ENCODE measurements at places on chromosomes 2 and 18.

DNA sequence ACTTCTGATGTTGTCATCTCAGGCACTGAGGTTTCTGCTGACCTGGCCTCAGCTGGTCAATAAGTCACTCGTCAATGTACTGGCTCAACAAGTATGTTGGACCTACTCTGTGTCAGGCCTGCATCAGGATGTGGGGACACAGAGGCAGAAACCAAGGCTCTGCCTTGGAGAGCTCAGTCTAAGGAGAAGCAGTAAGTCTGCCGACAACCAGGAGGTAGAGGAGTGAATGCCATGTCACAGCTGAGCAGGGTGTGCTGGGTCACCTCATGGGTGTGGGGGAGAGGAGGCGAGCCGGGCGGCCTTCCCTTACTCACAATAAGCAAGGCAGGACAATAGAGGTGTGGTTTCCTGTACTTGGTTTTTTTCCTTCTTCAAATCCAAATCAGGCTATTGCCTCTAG, 75.8 kb downstream of the COLEC12 start:
- no peak for DNase-seq

GRCh38 chr2:181111059-181111458, 130.7 kb downstream of the UBE2E3 start:
- no peak for DNase-seq

- DNase-seq, result no peak
These were observed 498.6 kb downstream of the TXNL1 start for GRCh38 chr18:56139792-56140254.

- no peak for DNase-seq
These were observed 922.0 kb upstream of the NRXN1 start for GRCh38 chr2:51953931-51954330.

- no peak for DNase-seq
These were observed 84.5 kb downstream of the TMEM18 start for GRCh38 chr2:592737-593136.

GRCh38 chr2:70717431-70718038, 50.5 kb downstream of the ADD2 start:
- DNase-seq, result no peak

DNA sequence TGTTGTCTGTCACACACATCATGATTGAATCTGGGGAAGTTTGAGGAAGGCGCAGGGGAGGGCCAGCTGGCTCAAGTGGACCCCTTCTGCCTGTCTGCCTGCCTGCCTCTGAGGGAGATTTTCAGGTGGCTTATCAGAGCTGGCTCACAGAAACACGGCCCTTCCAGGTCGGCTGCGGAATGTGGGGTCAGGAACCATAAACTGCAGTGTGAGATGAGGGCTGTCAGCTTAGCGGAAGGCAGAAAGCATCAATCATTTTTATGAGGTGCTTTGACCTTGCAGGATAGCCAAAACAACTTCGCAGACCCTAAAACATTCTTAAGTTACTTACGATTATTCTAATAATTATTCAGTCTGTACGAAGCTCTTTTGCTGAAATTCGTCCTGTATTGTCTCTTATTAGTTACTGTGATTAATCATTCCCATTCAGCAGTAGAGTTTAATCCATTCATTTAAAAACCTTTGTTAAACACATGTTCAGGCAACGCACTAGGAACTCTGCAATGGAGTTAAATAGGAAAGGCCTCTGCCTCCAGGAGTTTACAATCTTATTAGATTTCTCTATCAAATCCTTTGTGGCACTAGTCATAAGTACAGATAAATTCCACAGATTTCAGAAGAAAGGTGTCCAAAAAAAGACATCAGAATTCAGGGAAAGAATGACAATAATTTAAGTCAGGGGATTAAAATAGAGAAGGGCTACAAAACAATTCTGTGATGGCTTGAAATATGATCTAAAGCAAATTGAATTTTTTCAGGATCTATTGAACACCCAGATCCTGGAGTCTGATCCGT, 371.6 kb downstream of the HRH4 start:
- DNase-seq, result no peak

GRCh38 chr2:9846554-9846953, 3.3 kb downstream of the TAF1B start:
- no peak for DNase-seq

GRCh38 chr18:13585379-13586153, 140.8 kb downstream of the FAM210A start:
- no peak for DNase-seq

GRCh38 chr2:136137982-136138381, 20.0 kb upstream of the CXCR4 start:
- DNase-seq, result no peak

DNA sequence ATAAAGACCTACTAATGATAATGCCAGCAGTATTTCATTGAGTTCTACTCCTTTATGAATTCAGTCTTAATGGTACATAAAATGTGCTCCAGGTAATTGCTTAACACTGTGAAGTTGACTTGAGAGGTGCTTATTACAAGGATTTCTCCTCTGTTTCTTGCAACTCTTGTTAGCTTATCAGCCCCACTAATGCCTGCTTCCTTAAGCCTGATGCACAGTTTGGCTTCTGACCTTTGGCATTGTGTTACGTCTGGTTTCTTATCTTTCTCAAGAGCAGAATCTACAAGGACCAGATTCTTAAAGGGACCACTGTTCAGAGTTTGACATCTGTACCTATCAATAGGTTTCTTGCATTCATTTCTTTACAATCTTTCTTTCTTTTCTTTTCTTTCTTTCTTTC, 223.9 kb upstream of the CWC22 start:
- DNase-seq, result no peak

DNA sequence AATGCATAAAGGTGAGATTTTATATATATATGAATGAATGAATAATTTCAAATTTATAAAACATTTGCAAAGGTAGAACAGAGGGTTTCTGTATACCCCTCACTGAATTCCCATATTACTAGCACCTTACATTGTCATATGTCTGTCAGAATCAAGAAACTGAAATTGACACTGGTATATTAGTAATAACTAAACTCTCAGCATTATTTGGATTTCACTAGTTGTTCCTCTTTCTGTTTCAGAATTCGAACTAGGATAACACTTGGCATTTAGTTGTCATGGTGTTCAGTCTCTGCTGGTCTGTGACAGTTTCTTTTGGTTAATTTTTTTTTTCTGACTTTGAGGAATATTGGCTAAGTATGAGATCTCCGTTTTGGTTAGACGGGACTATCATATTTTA, 275.9 kb downstream of the DCC start:
- no peak for DNase-seq

- no peak for DNase-seq
These were observed 987.4 kb downstream of the SUCLG1 start for GRCh38 chr2:83471655-83472054.

- no peak for DNase-seq
These were observed 81.1 kb upstream of the SLC39A10 start for GRCh38 chr2:195575879-195576401.

DNA sequence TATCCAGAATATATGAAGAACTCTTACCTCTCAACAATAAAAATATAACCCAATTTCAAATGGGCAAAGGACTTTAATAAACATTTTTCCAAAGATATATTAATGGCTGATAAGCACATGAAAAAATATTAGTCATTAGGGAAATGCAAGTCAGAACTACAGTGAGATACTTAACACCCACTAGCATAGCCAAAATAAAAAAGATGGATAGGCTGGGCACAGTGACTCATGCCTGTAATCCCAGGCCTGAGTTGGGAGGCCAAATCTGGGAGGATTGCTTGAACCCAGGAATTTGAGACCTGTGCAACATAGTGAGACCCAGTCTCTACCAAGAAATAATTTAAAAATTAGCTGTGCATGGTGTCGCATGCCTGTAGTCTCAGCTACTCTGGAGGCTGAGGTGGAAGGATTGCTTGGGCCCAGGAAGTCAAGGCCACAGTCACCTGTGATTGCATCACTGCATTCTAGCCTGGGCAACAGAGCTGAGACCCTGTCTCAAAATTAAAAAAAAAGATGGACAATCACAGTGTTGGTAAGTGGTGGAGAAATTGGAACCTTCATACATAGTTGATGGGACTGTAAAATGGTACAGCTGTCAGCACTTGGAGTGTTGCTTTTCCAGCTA, 25.1 kb downstream of the MARCHF7 start:
- DNase-seq, result no peak

- no peak for DNase-seq
These were observed 115.3 kb upstream of the RBBP8 start for GRCh38 chr18:22817844-22818243.

DNA sequence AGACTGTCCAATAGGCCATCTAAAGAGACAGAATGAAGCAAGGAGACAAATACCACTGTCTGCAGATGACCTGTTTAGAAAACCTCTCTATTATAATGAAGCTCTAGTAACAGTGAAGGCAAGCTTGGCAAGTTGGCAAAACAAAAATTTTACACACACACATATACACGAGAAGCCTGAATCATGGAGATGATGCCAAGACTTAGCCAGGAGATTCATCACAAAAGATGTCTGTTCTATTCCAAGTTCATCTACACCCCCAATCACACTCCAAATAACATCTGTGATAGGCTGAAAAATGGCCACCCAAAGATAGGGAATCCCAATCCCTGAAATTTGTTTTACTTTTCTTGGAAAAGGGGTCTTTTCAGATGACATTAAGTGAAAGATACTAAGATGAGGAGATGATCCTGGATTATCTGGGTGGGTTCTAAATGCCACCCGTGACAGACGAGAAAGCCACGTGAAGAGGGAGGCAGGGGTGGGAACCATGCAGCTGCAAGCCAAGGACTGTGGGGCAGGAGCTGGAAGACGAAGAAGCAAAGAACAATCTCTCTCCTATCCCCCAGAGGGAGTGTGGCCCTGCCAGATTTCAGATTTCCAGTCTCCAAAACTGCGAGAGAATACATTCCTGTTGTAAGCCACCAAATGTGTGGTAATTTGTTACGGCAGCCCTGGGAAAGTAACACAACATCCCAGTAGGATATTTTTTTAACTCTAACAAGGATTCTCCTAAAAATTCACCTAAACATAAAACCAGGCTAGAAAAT, 20.0 kb downstream of the HDLBP start:
- DNase-seq, result no peak

DNA sequence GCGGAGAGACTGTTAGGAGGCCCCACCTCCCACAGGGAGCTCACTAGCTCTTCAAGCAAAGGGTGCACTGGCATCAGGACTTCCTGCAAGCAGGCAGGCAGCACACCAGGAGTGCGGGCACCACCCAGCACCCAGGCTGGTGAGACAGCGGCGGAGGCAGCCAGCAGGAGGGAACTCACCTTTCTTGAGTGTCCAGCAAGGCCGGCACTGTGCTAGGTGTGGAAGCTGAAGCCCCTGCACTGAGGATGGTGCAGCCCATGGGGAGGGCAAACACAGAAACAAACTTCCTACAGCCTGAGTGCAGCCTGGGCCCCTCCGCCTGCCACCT, 100.7 kb upstream of the ID2 start:
- no peak for DNase-seq

DNA sequence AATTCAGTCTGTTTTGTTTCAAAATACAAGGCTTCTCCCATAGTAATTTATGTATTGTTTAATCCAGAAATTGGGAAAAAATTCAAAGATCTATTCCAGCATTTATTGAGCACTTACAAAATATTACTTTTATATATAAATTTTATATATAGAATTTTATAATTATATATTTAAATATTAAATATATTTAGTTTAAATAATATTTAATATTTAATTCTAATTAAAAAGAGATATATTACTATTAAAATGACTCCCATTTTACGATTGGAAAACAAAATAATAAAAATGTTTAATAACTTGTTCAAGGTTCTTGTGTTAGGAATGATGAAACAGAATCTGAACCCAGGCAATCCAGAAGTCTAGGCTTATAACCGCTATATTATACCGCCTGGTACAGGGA, 40.5 kb upstream of the SESTD1 start:
- no peak for DNase-seq

DNA sequence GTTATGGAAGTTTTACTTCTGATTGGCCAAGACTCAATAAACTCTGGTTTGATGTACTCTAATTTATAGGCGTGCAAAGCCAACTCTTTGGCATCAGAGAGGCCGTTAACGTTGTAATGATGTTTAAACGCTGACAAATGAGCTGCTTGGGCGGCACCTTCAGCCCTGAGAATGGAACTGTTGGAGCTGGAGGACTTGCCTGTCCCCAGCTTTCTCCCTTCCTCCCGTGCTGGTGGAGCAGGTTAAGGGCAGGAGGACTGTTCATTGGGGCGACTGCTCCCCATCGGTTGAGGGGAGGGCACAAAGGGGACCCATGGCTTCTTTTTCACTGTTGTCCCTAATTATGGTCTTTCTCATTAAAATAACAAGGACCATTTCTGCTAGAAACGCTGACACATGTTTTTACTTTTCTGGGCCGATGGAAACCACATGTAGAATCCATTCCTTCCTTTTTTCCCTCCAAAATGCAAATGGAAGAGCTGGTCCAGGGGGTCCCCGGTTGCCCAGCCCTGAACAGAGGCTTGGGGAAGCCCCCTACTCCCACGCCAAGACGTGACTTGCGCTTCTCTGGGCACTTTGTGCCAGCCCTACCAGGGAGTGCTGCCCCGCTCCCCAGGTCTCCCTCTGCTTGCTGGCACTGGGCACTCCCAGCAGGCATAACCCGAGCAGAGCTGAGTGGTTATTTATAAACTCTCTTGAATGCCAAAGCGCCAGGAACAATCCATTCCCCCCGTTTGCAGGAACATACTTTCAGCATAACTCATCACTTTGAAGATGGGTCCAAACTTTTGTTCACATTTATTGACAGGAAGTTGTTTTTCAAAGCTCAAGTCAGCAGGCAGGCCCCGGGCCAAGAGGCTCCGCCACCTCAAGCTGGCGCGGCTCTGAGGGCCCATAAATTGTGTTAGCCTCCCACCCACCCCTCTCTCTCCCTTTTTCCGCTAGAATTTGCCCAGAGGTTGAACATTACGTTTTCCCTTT, 170.1 kb downstream of the ASB1 start:
- DNase-seq, result no peak

DNA sequence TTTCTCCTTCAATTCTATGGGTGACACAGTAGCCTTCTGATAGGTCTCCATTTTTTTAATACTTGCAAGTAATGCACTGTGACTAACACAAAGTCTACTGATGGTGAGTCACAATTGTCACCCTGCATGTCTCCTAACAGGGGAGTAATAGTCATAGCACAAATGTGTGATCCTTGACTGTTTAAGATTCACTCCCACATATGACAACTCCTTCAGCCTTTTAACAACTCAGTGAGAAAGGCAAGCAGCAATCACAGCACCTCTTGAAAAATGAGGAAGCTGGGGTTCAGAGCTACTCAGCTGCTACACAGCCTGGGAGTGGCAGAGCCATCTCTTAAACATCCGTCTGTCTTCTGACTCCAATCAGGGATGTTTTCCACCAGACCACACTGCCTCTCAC, 63.8 kb downstream of the EHD3 start:
- no peak for DNase-seq

DNA sequence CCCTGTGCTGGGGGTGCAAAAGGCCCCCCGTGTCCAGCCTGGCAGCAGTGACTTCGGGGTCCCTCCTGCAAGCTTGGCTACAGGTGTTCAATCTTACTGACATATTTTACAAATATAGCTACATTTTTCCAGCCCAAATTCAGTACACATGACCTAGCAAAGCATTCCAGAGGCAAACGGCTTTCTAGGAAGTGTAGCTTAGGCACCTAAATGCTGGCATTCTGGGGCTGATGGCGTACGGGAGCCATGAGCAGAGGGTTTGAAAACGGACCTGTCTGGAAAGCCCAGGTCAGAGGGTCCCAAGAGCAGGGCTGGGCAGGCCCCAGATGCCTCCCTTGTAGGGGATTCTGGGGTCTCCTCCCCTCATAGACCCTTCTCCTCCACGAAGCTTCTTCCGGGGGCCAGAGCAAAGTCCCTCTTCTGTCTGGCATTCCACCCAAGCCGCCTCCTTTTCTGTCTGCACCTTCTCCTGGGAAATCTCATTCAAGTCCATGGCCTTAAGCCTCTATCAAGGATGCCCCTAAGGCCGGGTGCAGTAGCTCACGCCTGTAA, 63.3 kb upstream of the ASAP2 start:
- DNase-seq, result no peak

All from activated CD4-positive, alpha-beta T cell treated with anti-CD3 and anti-CD28 coated beads, Interleukin-2, amount 50 U/mL, for 24 hours (primary cell).